ENCODE measurements at places on chromosomes 1 and 21.

GRCh38 chr21:31088474-31088751 lies 50.1 kb upstream of the KRTAP19-8 start:
- no peak for DNase-seq

DNA sequence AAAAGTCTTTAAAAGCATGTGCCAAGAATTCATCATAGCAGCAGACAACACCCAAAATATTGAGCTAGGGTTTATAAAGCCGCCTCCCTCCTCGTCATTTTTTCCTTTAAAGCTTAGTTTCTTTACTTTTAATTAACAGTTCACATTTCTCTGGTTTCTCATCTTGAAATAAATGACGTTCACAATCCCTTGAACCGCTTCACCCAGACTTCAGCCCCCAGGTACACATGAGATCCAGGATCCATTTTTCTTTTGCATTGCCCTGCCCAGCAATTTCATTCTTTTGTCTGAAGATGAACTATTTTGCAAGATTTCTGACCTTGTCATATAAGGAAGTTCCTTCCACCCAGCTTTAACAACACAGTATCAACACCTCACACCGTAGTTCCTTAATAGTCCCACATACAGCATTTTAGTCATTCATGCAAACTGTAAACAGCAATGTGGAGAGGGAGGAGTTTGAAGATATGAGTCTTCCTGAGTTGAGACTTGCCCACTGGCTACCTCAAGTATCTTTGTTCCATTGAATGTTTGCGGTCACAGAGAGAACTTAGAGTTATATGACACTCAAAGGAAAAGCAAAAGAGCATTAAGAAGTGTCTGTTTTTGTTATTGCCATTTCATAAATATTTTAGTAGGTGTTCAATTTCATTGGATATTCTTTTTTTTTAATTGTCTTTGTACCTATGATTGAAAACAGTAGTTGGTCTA lies 35.3 kb upstream of the CACYBP start:
- DNase-seq: no peak

GRCh38 chr1:106678279-106679050 lies 378.0 kb upstream of the PRMT6 start:
- no peak for DNase-seq

- no peak for DNase-seq
Measured at GRCh38 chr1:110004583-110004982, 20.0 kb downstream of the AHCYL1 start.

- DNase-seq: peak; percentile 46
Measured at GRCh38 chr21:33383056-33383888, 19.9 kb upstream of the IFNGR2 start.

- DNase-seq: no peak
Measured at GRCh38 chr1:235657269-235657668, 7.7 kb upstream of the GNG4 start.

DNA sequence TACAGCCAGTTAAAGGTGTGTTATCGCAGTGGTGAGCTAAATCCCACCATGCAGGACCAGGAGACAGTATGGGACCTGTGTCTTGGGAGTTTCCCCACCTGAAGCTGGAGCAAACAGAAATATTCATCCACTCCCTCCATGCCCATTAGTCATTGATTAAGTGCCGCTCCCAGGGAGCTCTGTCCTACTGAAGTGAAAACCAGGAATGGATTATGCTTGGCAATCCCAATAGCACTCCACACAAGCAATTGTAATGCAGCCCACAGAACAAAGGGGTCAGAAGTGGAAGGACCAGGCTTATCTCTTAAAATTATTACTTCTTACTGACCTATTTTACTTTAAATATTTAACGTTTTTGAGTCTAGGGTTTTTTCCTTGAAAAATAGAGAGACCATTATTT lies 1005.4 kb downstream of the ADGRL2 start:
- no peak for DNase-seq

DNA sequence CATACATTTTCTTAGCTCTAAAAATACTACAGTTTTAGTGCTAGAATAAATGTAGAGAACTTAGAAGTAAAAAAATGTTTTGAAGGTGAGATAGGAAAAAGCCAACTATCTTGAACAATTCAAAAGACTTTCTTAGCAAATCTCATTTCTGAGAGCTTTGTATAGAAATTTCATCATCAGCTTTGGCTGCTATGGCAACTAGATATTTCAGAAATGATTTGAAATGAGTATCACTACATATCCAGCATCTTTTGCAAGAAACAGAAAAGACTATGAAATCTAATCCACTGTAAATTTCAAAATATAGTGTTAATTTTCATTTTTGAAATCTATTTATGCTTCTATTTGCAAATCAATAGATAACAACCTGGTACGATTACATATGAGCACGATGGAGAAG lies 57.7 kb downstream of the RGS7 start:
- DNase-seq: no peak

- no peak for DNase-seq
Measured at GRCh38 chr1:180525715-180526039, 23.3 kb upstream of the ACBD6 start.

DNA sequence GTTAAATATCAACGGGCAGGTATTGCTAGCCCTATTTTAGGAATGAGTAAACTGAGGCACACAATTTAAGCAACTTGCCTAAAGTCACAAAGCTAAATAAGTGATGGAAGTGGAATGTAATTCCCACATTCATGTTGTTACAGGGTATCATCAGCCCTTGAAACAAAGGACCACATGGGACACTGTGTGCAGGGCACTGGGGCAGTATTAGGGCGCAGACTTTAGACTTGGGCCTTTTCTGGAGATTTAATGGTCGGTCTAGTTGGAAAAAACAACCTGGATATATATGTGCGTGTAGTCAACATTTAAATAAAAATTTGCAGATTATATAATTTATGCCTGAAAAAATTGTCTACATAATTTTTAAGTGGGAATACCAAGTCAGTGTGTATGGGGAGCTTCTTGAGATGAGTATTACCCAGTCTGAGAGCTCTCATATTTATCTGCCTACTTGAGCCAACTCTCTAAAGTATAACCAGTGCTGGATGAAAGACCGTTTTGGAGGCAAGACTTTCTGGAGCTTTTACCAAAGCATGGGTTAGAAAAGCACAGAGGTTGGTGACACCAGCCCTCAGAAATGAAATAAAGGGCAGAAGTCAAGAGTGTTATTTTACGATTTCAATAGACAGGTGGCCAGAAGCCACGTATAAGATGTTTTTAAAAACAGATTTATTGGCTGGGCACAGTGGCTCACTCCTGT lies 1.6 kb downstream of the KDM1A start:
- no peak for DNase-seq
